T-cell (primary cell): ENCODE measurements at places on chromosomes 7 and 10. TPM values are rescaled to one million over a fixed set of nuclear protein-coding genes. Genes with fewer than 3 reads are reported as not detected.

DNA sequence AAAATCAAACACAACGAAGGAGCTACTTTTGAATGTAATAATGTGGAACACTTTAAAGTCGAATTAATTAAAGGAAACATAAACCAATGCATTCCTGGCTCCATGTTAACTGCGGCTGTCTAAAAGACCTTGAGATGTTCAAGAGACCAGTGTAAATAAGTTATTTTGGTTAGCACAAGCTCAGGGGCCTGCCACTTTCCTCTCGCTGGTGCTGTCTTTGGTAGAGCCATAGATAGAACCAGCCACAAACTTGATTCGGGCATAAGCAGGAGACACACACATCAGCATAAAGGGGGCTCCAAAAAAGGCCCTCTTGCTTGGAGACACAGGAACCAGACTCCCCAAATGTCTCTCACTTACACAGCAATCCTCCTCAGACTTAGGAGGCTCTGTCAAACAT lies 121.6 kb upstream of the TBX20 start:
- H3K4me1 ChIP-seq, result no peaks in the 10 kb centered on the region
- no peak for DNase-seq
- no peaks in the 10 kb centered on the region for H3K27me3 ChIP-seq
- H3K4me3 ChIP-seq, result no peak overlapping the region
- H3K36me3 ChIP-seq, result no peaks in the 10 kb centered on the region
- no peak overlapping the region for H3K27ac ChIP-seq

DNA sequence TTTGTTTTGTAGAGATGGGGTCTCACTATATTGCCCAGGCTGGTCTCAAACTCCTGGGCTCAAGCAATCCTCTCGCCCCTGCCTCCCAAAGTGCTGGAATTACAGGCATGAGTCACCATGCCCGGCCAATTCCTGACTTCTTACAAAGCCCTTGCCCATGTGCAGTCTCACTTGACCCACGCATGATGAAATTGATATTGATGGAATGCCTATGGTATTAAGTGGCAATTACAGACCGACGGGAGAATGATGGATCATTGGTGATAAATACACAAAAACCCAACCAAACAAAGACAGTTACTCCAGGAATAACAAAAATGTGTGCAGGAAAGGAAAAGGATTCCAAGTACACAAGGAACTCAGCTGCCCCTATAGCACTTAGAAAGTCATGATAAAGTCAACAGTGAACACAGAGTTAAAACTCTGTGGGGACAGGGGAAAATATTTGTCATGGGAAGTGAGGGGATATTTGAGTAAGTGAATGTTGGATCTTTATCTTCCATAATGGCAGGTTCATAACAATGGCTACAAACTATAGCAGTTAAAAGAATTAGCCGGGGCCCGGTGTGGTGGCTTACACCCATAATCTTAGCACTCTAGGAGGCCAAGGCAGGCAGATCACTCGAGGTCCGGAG lies 21.6 kb downstream of the HIP1 start:
- H3K36me3 ChIP-seq, result no peaks in the 10 kb centered on the region
- H3K27ac ChIP-seq, result no peak overlapping the region
- no peaks in the 10 kb centered on the region for H3K27me3 ChIP-seq
- H3K4me1 ChIP-seq, result no peaks in the 10 kb centered on the region
- H3K4me3 ChIP-seq, result no peak overlapping the region
- no peak for DNase-seq

DNA sequence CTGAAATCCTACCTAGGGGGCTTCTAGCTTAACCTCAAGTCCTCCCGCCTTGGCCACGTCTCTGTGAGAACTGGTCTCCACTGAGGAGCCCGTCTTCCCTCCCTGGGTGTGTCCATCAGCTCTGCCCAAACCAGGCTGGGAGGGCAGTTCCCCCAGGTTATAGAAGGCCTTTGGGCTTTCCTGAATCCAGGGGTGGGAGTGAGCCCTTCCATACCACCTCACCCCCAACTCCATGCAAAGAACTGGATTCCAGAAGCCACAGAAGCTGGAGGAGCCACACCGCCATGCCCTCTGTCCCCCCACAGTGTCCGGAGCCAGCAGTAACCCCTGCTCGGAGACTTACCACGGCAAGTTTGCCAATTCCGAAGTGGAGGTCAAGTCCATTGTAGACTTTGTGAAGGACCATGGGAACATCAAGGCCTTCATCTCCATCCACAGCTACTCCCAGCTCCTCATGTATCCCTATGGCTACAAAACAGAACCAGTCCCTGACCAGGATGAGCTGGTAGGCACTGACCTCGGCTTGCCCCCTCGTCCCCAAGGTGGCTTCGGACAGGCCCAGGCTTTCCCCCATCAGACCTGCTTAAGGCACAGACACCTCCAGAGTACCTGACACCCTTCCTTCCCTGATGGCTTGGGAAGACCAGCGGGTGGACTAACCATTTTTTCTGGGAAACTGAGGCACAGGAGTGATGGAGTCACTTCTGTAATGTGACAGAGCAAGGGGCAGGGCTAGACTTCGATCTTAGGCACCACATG lies 4.7 kb downstream of the CPA1 start:
- no peaks in the 10 kb centered on the region for H3K4me1 ChIP-seq
- no peak overlapping the region for H3K27ac ChIP-seq
- no peak for DNase-seq
- H3K4me3 ChIP-seq, result no peak overlapping the region

DNA sequence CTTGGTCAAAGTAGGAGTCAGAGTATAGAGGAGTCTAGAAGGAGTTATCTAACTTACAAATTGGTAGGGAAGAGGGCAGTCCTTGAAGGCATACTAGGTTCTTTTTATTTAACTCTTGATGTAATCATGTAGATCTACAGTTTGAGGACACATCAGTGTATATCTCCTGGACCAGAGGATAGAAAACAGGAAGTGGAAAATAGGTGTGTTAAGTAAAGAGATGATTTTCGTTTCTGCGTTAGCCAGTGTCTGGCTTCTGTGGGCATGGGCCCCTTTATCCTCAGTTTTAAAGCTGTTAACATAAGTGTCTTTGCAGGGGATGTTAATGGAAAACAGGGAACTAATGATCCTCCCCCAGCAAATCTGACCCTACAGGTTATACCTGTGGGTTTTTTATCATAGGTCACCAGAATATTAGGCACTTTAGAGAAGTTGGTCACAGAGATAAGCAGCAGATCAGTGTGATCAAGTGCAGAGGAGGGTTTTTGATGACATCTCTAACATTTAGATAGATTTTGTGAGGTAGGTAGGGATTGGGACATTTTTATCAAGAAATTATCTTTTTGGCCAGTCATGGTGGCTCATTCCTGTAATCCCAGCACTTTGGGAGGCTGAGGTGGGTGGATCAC lies 58.6 kb upstream of the PRSS1 start:
- no peaks in the 10 kb centered on the region for H3K27me3 ChIP-seq
- H3K4me1 ChIP-seq, result peaks cover 11% of the 10 kb centered on the region
- H3K4me3 ChIP-seq, result no peak overlapping the region
- H3K27ac ChIP-seq, result no peak overlapping the region

GRCh38 chr7:240887-241421 lies 48.6 kb downstream of the FAM20C start:
- no peak overlapping the region for H3K27ac ChIP-seq
- H3K4me3 ChIP-seq, result no peak overlapping the region
- H3K4me1 ChIP-seq, result no peaks in the 10 kb centered on the region
- no peak for DNase-seq
- no peaks in the 10 kb centered on the region for H3K27me3 ChIP-seq

- peaks cover 28% of the 10 kb centered on the region for H3K4me1 ChIP-seq
- no peaks in the 10 kb centered on the region for H3K36me3 ChIP-seq
- no peaks in the 10 kb centered on the region for H3K27me3 ChIP-seq
Observed at GRCh38 chr10:113053881-113054280, 103.8 kb downstream of the TCF7L2 start.

GRCh38 chr7:142175594-142175993 lies 64.1 kb downstream of the MGAM2 start:
- DNase-seq, result no peak
- H3K27ac ChIP-seq, result no peak overlapping the region
- no peaks in the 10 kb centered on the region for H3K36me3 ChIP-seq
- no peaks in the 10 kb centered on the region for H3K27me3 ChIP-seq
- H3K4me1 ChIP-seq, result no peaks in the 10 kb centered on the region

DNA sequence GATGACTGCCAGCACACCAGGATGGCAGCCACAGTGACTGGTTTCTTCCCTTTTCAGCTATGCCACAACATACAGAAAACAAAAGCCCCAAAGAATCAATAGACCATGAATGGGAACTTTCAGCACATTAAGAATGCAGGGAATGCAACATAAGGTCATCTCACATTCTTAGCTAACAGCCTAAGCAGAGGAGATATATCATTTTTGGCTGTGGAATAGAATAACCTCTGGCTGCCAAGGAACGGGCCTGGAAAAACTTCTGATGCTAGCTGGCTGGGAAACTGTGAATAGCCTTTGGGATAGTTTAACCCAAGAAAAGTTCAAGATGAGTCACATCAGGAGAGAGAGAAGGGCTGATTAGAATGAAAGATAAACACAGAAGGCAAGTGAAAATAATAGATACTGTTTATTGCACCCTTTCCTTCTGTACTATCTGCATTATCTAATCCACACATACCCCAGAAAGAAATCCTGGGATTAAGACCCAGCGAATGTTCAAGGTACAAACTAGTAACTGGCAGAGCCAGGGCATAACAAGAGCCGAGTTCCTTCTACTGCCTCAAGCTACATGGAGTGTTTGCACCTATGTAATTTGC lies 169.2 kb downstream of the SEMA3A start:
- no peaks in the 10 kb centered on the region for H3K27me3 ChIP-seq
- H3K36me3 ChIP-seq, result no peaks in the 10 kb centered on the region
- DNase-seq, result no peak
- H3K4me1 ChIP-seq, result no peaks in the 10 kb centered on the region
- H3K27ac ChIP-seq, result no peak overlapping the region
- H3K4me3 ChIP-seq, result no peak overlapping the region

DNA sequence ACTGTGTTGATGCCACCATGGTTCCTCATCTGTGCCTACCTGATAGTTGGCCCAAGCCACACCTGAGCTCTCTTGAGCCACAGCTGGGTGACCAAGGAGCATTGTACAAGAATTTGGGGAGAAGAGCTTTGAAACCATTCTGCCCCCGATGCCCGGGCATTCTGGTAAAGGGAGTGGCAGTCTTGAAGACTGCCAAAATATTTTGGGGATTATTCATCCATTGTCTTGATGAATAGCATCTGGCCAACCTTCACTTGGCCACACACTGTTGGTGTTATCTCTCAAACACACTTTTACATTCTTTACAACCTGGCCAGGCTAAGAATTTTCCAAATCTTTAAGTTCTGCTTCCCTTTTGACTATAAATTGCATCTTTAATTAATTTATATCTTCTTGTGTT lies 113.1 kb upstream of the PCBD1 start:
- no peaks in the 10 kb centered on the region for H3K4me1 ChIP-seq
- H3K27ac ChIP-seq, result no peak overlapping the region
- peaks cover 43% of the 10 kb centered on the region for H3K27me3 ChIP-seq
- H3K4me3 ChIP-seq, result no peak overlapping the region
- no peaks in the 10 kb centered on the region for H3K36me3 ChIP-seq

Gene CXCL12
- 0.63 TPM for total RNA-seq

Gene CLRN3
- not detected for total RNA-seq

- no peak overlapping the region for H3K4me3 ChIP-seq
- DNase-seq, result no peak
- H3K27ac ChIP-seq, result no peak overlapping the region
- H3K27me3 ChIP-seq, result no peaks in the 10 kb centered on the region
- no peaks in the 10 kb centered on the region for H3K4me1 ChIP-seq
Observed at GRCh38 chr7:110595694-110596093, 495.2 kb upstream of the LRRN3 start.

Gene RBP4
- 2.5 TPM for total RNA-seq

GRCh38 chr7:380139-380485 lies 90.1 kb downstream of the FOXL3 start:
- H3K27ac ChIP-seq, result no peak overlapping the region
- peak overlapping the region; percentile 12 for H3K4me3 ChIP-seq
- peaks cover 30% of the 10 kb centered on the region for H3K4me1 ChIP-seq
- H3K36me3 ChIP-seq, result no peaks in the 10 kb centered on the region

Gene NUTM2E
- total RNA-seq, result 0.73 TPM

- no peak overlapping the region for H3K27ac ChIP-seq
- H3K4me3 ChIP-seq, result no peak overlapping the region
- no peak for DNase-seq
- no peaks in the 10 kb centered on the region for H3K36me3 ChIP-seq
Observed at GRCh38 chr7:133572843-133573242, 320.0 kb downstream of the EXOC4 start.

- DNase-seq, result no peak
- no peak overlapping the region for H3K4me3 ChIP-seq
- H3K27ac ChIP-seq, result no peak overlapping the region
- peaks cover 17% of the 10 kb centered on the region for H3K4me1 ChIP-seq
- H3K36me3 ChIP-seq, result no peaks in the 10 kb centered on the region
Observed at GRCh38 chr10:127942811-127943210, 35.9 kb downstream of the PTPRE start.

DNA sequence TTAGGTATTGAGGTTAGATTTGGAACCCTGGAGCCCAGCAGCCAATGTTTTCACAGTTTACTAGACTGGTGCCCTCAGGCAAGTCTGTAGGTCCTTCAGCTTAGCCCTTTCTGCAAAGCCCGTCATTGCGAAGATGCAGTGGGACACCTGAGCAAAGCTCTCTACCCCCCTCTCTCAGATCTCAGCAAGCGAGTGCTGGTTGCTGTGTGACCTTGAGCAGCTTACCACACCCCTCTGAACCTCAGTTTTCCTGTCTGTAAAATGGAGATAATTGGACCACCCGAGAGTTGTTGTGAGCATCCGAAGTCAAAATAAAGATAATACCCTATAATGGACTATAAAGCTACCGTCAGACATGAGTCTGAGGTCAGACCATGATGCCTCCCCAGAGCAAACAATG lies 3.7 kb downstream of the NPC1L1 start:
- no peaks in the 10 kb centered on the region for H3K27me3 ChIP-seq
- H3K4me1 ChIP-seq, result no peaks in the 10 kb centered on the region
- H3K36me3 ChIP-seq, result no peaks in the 10 kb centered on the region
- H3K4me3 ChIP-seq, result no peak overlapping the region
- H3K27ac ChIP-seq, result no peak overlapping the region

- H3K36me3 ChIP-seq, result no peaks in the 10 kb centered on the region
- peaks cover 49% of the 10 kb centered on the region for H3K27me3 ChIP-seq
- no peak overlapping the region for H3K27ac ChIP-seq
- DNase-seq, result no peak
Observed at GRCh38 chr7:1709900-1710299, 39.8 kb downstream of the ELFN1 start.

Gene ABCB4
- total RNA-seq, result 0.60 TPM
